ENCODE measurements at places on chromosomes 7 and 10.

- DNase-seq = no peak
Measured at GRCh38 chr7:141974831-141975230, 1.3 kb upstream of the TAS2R38 start.

- DNase-seq = no peak
Measured at GRCh38 chr7:142120524-142120923, 9.0 kb downstream of the MGAM2 start.

GRCh38 chr10:73773152-73773879, 8.5 kb upstream of the CHCHD1 start:
- DNase-seq = no peak

DNA sequence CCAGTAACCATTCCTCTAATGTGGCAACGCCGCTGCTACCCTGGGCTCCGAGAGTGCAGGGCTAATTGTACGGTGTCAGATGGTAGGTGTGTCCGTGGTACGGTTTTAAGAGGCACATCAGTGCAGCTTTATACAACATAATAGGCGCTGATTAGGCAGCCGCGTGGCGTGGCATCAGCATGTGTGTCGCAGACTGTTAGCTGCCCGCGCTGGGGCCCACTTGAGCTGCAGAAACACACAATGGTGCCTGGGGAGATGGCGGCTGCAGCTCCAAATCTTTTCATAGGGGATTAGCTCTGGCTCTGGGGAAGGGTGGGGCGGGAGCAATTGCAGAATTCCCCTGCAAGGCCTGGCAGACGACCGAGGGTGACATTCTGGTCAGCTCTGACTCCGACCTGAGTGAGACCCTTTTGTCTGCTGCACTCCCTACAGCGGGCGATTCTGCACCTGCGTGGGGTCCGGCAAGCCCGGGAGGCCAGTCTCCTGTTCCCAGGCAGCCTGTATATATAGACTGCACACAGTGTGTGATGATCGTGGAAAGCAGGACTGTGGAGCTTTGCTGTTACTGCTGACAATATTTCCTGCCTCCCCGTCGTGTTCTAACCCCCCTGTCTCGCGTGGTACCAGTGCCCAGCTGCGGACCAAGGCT, 722.7 kb upstream of the CELF2 start:
- no peak for DNase-seq

DNA sequence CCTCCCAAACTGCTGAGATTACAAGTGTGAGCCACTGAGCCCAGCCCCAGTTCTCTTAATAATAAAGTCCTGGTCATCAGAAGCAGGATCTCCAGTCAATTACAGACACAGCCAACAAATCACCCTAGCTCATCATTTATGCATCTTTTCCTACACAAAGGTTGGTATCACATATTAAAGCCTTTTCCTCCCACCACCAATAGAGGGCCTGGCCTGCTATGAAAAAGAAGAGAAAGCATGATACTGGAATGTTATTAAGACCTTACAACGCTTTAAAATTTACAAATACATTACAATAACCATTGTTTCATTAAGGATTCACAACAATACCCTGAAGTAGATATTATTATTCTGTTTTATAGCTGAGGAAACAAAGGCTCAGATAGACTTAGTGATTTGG, 25.9 kb downstream of the VAX1 start:
- DNase-seq = no peak

Measured in hematopoietic multipotent progenitor cell treated with erythropoietin and hydrocortisone succinate and interleukin-3 and kit ligand, for 15 days (in vitro differentiated cells).